Glutamatergic neuron (in vitro differentiated cells): ENCODE measurements at places on chromosomes 7 and 10. TPM values are rescaled to one million over a fixed set of nuclear protein-coding genes. Genes with fewer than 3 reads are reported as not detected.

GRCh38 chr10:15344876-15345285 lies 26.2 kb downstream of the FAM171A1 start:
- DNase-seq: no peak

Gene CPEB3
- 8.0 TPM for total RNA-seq

Gene PTPRN2
- total RNA-seq: 49.0 TPM

GRCh38 chr7:46054272-46054671 lies 133.2 kb upstream of the IGFBP3 start:
- DNase-seq: no peak

GRCh38 chr7:20064181-20064970 lies 152.8 kb downstream of the MACC1 start:
- no peak for DNase-seq
